ENCODE measurements at places on chromosomes 12 and 14. TPM values are rescaled to one million over a fixed set of nuclear protein-coding genes. Genes with fewer than 3 reads are reported as not detected.

GRCh38 chr14:66365388-66365787 lies 120.8 kb upstream of the CCDC196 start:
- H3K4me3 ChIP-seq: no peak overlapping the region
- no peaks in the 10 kb centered on the region for H3K4me1 ChIP-seq
- no peak for DNase-seq
- H3K27ac ChIP-seq: no peak overlapping the region
- H3K27me3 ChIP-seq: no peaks in the 10 kb centered on the region

GRCh38 chr12:64876388-64877071 lies 52.1 kb downstream of the TBC1D30 start:
- H3K27ac ChIP-seq: no peak overlapping the region
- no peaks in the 10 kb centered on the region for H3K27me3 ChIP-seq
- no peaks in the 10 kb centered on the region for H3K4me1 ChIP-seq
- DNase-seq: no peak

CLIP1 gene
- 182 TPM for total RNA-seq

GRCh38 chr12:62844915-62845314 lies 90.0 kb downstream of the PPM1H start:
- H3K27ac ChIP-seq: no peak overlapping the region
- H3K36me3 ChIP-seq: no peaks in the 10 kb centered on the region
- H3K4me1 ChIP-seq: no peaks in the 10 kb centered on the region
- DNase-seq: no peak
- H3K4me3 ChIP-seq: no peak overlapping the region
- no peaks in the 10 kb centered on the region for H3K27me3 ChIP-seq

PTPRR gene
- 0.49 TPM for total RNA-seq

- DNase-seq: no peak
- H3K36me3 ChIP-seq: peaks cover 8% of the 10 kb centered on the region
- no peak overlapping the region for H3K4me3 ChIP-seq
- no peaks in the 10 kb centered on the region for H3K4me1 ChIP-seq
Observed at GRCh38 chr12:64461634-64462414, 9.9 kb downstream of the TBK1 start.

DNA sequence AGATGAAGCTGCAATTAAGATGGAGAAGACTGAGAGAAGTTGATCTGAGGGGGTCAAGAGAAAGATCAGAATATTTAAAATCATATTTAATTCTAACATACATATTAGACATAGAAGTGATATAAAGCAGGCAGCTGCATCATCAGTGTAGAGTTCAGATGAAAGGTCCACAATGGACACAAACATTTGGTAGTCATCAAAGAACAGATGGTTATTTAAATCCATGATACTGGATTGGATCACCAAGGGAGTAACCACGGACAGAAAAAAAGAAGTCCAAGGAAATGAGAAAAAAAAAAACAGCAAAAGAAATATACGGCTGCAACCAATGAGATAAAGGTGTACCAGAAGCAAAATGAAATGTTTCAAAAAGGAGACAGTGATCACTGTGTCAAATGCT lies 20.1 kb downstream of the NOVA1 start:
- no peaks in the 10 kb centered on the region for H3K36me3 ChIP-seq
- no peak for DNase-seq
- H3K4me3 ChIP-seq: no peak overlapping the region

DNA sequence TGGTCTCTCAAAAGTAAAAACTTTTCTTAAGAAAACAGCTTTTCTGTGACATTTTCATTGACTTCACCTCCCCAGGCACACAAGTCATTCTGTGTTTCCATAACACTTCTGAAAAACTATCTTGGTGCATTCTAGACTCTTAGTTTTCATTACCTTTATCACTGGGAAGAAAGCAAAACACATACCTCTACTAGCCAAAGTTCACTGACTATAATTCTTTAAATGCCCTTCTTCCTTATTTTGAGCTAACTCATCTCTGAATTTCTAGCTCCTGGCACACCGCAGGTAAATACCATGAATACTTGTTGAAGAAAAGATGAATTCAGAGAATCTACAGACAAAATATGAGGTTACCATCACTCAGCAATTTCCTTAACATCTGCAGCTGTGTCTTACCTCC lies 21.1 kb downstream of the MLH3 start:
- no peak for DNase-seq
- H3K4me1 ChIP-seq: no peaks in the 10 kb centered on the region
- no peak overlapping the region for H3K27ac ChIP-seq
- no peaks in the 10 kb centered on the region for H3K27me3 ChIP-seq
- H3K36me3 ChIP-seq: no peaks in the 10 kb centered on the region
- no peak overlapping the region for H3K4me3 ChIP-seq

DNA sequence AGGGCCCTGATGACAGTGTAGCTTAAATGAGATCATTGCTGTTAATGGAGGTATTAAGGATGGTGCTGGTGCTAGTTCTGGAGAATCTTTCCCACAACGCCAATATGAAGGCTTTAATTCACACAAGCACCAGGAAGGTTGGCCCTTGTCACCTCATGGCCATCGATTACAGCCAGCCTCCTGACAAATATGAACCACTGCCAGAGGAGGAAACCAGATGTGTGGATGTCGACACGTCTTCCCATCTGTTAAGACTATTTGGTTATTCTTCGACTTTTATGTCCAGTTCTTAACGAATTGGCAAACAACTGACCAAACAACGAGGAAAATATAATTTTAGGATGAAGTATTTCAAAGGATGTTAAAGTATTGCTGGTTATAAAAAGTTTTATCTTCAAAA lies 79.5 kb downstream of the PIK3C2G start:
- H3K36me3 ChIP-seq: no peaks in the 10 kb centered on the region
- H3K27me3 ChIP-seq: no peaks in the 10 kb centered on the region
- no peak overlapping the region for H3K27ac ChIP-seq
- no peak for DNase-seq
- H3K4me3 ChIP-seq: no peak overlapping the region

- peak overlapping the region; percentile 65 for H3K27ac ChIP-seq
- DNase-seq: no peak
- no peaks in the 10 kb centered on the region for H3K36me3 ChIP-seq
- no peak overlapping the region for H3K4me3 ChIP-seq
- H3K4me1 ChIP-seq: peaks cover 4% of the 10 kb centered on the region
Observed at GRCh38 chr12:8709124-8709830, 11.5 kb downstream of the RIMKLB start.

- DNase-seq: no peak
- H3K4me3 ChIP-seq: no peak overlapping the region
- H3K27me3 ChIP-seq: no peaks in the 10 kb centered on the region
- no peaks in the 10 kb centered on the region for H3K36me3 ChIP-seq
Observed at GRCh38 chr12:16352481-16352880, 5.0 kb downstream of the MGST1 start.

DNA sequence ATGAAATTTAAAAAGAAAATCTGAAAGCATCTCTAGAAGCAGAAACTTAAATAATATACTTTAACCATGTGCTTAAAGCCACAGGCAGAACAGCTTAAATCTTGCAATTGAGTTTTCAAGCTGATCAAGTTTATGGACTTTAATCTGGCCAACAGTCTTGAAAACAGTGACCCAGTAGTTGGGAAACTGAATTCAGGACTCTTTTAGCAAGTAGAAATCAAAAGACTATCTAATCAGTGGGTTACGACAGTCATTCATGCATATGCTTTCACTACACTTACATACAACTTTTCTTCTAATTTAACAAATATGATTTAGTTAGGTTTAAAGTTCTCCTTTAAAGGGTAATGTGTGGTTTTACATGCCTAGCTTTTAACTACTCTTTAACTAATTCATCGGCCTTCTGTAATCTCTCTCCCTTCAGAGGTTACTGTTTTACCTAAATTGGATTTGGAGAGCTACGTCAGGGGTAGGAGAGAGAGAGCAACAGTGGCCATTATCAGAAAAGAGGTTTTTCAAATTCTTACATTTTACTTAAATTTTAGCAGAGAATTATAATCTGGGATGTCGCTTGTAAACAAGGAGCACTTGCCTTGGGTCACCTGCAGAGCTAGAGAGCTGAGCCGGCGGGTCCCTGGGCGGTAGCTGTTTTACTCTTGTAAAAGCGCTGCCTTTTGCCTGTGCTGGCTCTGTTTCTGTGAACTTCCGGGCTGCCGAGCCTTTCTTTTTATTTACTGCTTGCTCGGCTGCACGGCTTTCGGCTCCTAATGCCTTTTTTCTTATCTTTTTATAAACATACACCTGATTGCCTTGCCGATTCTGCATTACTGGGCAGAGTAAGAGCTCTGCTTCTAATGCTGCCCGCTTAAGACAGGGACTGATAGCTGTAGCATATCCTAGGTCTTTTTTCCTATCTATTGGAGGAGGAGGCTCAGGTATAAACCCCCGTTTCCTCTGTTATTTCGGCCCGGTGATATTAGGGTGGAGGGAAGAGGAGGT lies 17.4 kb upstream of the LYZ start:
- no peaks in the 10 kb centered on the region for H3K27me3 ChIP-seq
- H3K36me3 ChIP-seq: no peaks in the 10 kb centered on the region
- H3K4me3 ChIP-seq: peak overlapping the region; percentile 84
- H3K4me1 ChIP-seq: no peaks in the 10 kb centered on the region

Measured in aorta (tissue), 5 donors.